Upper lobe of right lung (tissue), 1 donor: ENCODE measurements at places on chromosomes 16 and 17.

- peak; percentile 54 for DNase-seq
Measured at GRCh38 chr17:47808830-47809480, 12.6 kb downstream of the OSBPL7 start.

DNA sequence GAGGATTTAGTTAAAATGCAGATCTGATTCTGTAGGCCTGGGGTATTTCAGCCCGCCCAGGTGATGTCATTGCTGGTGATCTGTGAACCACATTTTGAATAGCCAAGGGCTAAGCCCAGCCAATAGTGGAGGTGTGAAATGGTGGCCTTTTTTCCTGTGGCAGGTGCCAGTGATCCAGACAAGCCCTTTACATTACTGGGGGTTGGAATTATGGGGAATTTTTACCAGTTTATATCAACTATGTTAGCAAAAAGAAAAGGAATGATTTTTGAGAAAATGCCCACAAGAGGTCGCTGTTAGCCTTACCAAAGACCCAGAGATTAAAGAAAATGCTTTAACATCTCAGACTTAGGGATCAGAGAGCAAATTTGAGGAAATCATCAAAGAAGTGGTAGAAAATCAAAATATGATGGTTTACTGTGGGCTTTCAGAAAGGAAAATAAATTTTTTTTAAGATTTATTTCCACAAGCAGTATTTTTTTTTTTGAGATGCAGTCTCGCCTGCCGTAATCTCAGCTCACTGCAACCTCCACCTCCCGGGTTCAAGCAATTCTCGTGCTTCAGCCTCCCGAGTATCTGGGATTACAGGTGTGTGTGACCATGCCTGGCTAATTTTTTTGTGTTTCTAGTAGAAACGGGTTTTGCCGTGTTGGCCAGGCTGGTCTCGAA, 3.9 kb downstream of the VPS35L start:
- DNase-seq: no peak

DNA sequence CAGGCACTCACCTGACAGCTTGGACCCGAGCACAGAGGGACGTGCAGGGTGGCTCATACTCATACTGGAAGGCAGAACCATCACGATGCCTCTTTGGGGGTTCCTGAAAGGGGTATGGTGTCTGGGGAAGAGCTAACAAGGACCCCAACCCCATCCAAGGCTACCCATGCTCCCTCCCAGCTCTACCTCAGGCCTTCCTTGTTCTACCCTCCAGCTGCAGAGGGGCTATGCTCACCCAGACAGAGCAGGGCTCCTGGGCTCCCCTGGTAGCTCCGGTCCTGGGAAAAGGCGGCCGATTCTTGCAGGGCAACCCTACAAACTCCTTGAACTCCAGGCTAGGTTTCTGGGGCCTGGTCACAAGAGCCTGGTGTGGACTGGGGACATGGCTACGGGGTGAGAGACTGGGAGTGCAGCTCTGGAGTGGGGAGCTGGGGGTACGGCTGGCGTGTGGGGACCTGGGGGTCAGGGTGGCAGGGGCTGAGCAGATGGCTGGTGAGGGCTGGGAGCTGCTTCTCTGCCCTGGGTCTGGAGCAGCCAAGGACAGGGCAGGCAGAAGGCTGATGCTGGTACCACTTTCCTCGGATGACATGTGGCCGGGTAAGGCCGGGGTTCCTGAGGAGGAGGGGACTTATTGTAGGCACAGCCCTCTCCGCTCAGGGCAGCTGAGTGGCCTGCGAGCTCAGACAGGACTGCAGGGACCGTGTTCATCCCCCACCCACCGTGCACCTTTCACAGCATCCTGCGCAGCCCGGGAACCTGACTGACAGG, 2.1 kb downstream of the ACD start:
- no peak for DNase-seq

- DNase-seq: no peak
Measured at GRCh38 chr17:9766970-9767369, 24.4 kb downstream of the DHRS7C start.

DNA sequence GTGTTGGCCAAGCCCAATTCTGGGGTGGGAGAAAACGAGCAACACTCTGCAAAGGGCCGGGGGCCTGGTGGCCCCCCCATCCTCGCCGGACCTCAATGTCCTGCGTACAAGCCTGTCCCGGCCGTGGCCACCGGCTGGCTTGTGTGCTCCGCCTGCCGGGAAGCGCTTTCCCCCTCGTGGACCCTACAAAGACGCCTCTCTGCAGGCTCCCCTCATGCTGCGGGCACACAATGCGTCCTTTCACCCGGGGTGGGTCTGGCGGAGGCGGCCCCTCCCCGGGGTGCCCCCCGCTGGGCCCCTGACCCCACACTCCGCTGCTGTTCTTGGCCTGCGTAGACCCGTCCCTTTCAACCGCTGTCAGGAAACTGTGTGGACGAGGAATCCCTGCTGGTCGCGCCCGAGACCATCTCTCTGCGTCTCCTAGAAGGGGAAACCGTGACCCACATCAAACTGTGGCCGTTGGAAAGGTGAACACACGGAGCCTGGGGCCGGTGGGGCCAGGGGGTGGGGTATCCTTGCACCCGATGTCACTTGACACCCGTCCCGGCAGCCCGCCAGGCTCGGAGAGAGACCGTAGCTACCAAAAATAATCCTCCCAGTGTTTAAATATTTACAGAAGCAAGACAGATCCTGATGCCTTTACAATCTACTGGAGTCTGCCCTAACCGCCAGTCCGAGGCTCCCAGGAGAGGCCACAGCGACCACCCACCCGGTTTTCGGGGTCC, 43.6 kb downstream of the TBC1D16 start:
- DNase-seq: no peak
